ENCODE measurements at places on chromosomes 2 and 18.

- no peak for DNase-seq
These were observed 41.3 kb upstream of the PPP1R1C start for GRCh38 chr2:181944164-181944913.

DNA sequence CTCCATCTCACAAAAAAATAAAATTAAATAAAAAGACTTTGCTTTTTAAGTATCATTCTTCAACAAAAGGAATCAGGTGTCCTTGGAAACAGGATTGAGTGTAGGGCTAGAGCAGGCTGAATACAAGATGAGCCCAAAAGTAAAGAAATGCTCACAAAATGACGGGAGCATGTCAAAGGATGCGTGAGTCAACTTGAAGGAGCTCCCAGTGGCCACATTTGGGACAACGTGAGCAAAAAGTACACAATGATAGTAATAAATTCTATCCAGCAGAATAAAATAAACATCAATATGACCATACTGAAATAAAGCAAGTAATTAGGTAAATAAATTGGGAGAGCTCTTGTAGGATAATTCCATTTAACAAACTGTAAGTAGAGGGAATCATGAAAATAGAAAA, 220.7 kb downstream of the PHLPP1 start:
- no peak for DNase-seq

DNA sequence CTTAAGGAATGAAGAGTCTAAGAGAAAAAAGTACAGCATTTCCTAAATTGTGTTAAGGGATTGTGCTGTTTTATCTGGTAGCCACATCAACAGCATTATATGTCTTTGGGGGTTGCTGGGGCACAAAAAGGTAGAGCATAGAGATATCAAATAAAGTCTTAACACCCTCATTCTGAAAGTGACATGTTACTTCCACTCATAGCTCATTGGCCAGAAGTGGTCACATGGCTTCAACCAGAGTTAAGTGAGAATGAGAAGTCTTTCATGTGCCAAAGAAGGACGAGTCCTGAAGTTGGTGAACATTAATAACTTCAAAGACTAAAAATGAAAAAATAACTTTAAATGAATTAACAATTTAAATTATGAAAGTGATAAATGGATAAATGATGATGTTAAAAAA, 175.7 kb upstream of the ZEB2 start:
- no peak for DNase-seq

DNA sequence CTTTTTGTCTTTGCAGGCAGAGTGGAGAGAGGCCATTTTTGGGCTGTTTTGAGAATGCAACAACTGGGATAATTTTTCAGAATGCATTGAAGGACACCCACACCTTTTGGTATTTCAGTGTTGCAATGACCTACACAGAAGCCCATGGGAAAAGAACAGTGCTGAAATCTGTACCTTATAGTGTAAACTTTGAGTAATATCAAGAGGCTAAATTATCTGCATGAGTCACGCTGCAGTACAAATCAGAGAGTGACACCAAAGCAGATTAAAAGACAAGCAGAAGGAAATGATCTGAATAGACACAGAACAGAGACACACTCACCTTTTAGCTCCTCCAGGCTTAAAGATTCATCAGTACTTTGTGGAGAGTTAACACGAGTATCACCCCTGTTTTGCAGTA, 265.3 kb downstream of the PAX3 start:
- no peak for DNase-seq

DNA sequence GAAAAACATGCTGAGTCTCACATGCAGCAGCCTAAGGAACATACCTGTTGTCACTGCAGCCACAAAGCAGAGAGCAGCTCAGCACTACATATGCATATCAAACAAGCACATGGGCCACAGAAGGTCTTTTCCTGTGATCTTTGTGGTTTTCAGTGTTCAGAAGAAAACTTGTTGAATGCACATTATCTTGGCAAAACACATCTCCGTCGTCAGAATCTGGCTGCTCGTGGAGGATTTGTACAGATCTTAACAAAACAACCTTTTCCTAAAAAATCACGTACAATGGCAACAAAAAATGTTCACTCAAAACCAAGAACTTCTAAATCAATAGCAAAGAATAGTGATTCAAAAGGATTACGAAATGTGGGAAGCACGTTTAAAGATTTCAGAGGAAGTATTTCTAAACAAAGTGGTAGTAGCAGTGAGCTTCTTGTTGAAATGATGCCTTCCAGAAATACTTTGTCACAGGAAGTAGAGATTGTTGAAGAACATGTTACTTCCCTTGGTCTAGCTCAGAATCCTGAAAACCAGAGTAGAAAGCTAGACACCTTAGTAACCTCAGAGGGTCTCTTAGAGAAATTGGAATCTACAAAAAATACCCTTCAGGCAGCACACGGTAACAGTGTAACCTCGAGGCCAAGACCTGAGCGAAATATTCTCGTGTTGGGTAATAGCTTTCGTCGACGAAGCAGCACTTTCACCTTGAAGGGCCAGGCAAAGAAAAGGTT, 34.1 kb downstream of the ZNF407 start:
- DNase-seq = no peak

Measured in effector memory CD4-positive, alpha-beta T cell (primary cell).